ENCODE measurements at places on chromosomes 4 and X. TPM values are rescaled to one million over a fixed set of nuclear protein-coding genes. Genes with fewer than 3 reads are reported as not detected.

Gene HMGN5
- total RNA-seq: 3.0 TPM

Gene RHOXF1
- 0.52 TPM for total RNA-seq

- no peaks in the 10 kb centered on the region for H3K36me3 ChIP-seq
- no peaks in the 10 kb centered on the region for H3K27me3 ChIP-seq
- H3K4me1 ChIP-seq: no peaks in the 10 kb centered on the region
- no peak overlapping the region for H3K27ac ChIP-seq
- no peak overlapping the region for H3K4me3 ChIP-seq
- no peak for DNase-seq
Observed at GRCh38 chr4:124019749-124020549, 623.4 kb downstream of the SPRY1 start.

GRCh38 chrX:118499295-118499694 is 3.7 kb downstream of the DOCK11 start:
- no peak overlapping the region for H3K27ac ChIP-seq
- no peak overlapping the region for H3K4me3 ChIP-seq
- 0 out of 2 replicates have a peak, but pooled peaks cover 3% of the 10 kb centered on the region for H3K4me1 ChIP-seq
- H3K36me3 ChIP-seq: no peaks in the 10 kb centered on the region

DNA sequence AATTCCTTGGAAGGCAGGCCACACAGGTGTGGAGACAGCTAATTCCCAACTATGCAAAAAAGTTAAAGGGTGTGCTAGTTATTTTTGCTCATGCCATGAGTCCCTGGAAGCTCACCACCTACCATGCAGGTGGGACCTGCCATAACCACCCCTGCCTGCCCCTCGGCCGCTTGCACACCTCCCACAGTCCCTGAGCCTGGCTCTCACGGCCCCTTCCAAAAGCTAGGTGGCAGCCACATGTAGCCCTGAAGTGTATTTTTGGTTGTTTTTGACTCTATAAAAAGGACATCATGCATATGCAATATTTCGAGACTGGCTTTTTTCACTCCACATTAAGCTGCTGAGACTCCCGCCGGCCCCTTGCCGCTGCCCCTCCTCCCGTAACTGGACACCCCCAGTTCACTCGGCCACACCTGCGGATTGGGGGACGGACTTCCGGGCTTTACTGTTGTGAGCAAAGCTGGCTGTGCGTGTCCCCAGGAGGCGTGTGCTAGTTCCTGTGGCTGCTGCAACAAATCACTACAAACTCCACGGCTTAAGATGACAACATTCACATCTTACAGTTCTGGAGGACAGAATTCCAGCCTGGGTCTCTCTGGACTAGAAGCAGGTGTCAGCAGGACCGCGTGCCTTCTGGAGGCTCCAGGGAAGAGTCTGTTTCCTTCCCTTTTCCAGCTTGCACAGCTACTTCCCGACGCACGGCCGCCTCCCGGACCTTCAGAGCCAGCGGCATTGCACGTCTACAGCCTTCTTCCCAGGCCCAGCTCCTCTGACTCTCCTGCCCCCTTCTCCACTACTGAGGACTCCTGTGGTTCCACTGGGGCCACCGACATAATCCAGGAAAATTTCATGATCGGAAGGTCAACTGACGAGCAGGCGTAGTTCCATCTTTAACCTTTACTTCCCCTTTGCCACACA is 24.8 kb downstream of the ZFYVE28 start:
- no peak overlapping the region for H3K4me3 ChIP-seq
- H3K4me1 ChIP-seq: no peaks in the 10 kb centered on the region
- H3K27me3 ChIP-seq: no peaks in the 10 kb centered on the region
- H3K27ac ChIP-seq: no peak overlapping the region
- DNase-seq: no peak

DNA sequence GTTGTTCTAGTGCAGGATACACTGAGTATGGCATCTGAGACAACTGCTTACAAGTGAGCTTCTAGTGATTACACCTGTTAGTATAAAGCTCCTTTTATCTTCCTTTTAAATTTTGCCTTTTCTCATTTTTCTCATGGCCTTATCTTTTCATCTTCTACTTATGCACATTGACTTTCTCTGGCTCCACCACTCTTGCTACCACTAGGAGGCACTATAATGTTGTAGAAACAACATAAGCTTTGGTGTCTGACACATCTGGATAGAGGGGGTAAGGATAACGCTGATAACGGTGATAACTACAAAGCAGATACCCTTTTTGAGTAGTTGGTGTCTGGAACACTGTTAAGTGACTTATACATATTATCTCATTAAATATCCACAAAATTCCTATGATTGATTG is 187.4 kb upstream of the TEX13C start:
- no peak overlapping the region for H3K4me3 ChIP-seq
- no peak overlapping the region for H3K27ac ChIP-seq
- no peak for DNase-seq
- H3K36me3 ChIP-seq: no peaks in the 10 kb centered on the region
- no peaks in the 10 kb centered on the region for H3K27me3 ChIP-seq
- H3K4me1 ChIP-seq: no peaks in the 10 kb centered on the region
